ENCODE measurements at places on chromosomes 4 and X.

DNA sequence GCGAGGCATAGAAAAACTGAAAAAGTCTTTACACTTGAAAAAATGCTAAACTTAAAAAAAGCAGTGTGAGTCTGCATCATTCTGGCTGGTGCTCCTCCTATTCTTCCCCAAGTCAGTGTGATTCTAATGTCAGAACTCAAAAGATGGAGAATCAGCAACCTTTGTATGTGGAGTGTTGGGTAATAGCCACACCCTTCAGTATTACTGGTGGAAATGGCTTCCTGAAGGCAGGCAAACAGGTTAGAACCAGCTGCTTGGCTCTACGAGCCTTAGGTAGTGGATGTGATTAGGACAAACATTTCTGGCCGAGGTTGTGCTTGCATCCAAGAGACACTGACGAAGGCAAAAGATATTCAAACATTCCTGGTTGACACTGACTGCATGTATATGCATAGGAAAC is 353.4 kb upstream of the TACR3 start:
- DNase-seq: no peak

GRCh38 chrX:37818031-37818430 is 29.3 kb downstream of the DYNLT3 start:
- no peak for DNase-seq

DNA sequence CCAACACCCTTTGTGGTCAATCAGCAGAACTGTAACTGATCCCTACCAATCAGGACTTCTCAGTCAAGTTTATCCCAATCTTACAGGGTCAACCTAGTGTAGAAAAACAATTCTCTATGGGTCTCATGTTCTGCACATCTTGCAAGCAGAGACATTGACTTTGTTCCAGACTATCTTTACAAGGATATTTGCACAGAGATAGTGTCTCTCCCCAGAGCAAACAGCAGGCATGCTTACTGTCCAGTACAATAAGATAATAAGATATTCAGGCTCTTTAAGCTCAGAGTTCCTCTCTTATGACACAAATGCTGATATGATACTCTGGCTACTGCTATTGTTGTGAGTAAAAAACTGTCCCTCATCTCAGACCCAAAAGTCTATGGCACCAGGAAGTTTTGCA is 53.2 kb downstream of the ACSL4 start:
- DNase-seq: no peak

- no peak for DNase-seq
These were observed 38.9 kb downstream of the IGFBP7 start for GRCh38 chr4:57071326-57071725.

- peak; percentile 19 for DNase-seq
These were observed 24.9 kb upstream of the HGFAC start for GRCh38 chr4:3416821-3417221.

DNA sequence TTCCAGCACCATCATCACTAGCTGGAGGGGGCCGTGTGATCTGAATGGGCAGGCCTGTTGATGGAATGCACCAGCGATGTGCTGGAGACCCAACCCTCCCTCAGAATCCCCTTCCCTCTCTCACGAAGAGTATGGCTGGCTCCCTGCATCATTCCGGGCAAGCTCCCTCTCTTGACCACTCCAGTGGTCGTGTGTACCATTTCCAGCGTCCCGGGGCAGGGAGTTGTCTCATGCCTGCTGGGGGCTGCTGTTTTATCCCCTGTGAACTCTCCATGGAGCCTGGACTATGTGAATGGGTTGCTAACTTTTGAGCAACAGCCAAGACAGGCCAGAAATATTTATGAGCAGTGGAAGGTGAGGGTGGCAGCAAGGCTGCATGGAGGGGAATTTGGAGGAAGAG is 8.1 kb downstream of the CSAG1 start:
- no peak for DNase-seq

GRCh38 chr4:172813359-172813923 is 355.2 kb upstream of the GALNT7 start:
- no peak for DNase-seq

DNA sequence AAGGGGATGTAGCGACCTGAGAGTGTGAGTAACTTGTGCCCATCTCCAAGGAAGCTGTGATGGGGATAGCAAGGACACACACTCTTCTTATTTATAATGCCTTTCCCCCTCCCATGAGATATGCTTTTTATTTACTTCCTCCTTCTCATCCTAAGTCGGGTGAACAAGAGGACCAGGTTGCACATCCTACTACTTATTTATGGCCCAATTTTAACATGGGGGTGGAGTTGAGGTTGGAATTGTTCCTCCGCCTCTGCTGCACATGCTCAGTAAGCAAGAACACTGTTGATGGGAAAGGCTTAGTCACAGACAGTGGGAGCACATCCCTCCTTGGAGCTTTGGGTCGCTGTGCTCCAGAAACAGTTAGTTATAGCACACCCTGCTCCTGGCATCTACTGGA is 15.2 kb upstream of the TLR8 start:
- no peak for DNase-seq

GRCh38 chrX:30822068-30822681 is 66.9 kb downstream of the TAB3 start:
- DNase-seq: no peak

DNA sequence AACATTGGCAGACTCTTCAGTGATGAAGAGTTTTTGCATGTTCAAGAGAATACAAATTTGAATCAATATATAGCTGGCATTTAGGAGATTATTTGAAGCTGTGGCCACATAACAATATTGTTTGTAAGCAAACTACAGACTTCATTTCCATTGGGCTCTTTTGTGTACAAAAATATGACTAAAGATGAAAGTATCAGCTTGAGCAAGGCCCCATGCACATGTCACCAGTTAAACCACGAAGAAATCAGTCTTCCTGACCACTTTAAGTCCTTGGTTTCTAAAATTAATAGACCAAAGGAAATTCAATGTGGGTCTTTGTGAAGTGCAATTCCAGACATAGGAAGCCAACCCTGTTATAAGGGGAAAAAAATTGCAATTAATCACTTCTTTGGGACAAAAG is 1664.6 kb upstream of the ADGRL3 start:
- no peak for DNase-seq

- DNase-seq: no peak
These were observed 46.4 kb downstream of the GYG2 start for GRCh38 chrX:2875136-2875481.

- DNase-seq: no peak
These were observed 3.4 kb downstream of the ARX start for GRCh38 chrX:25012433-25012735.

- no peak for DNase-seq
These were observed 15.1 kb downstream of the S100G start for GRCh38 chrX:16665089-16665488.

GRCh38 chr4:152727784-152728183 is 48.0 kb upstream of the TMEM154 start:
- no peak for DNase-seq

All from dorsolateral prefrontal cortex (tissue), 122 donors.